ENCODE measurements at places on chromosomes 2 and 18. TPM values are rescaled to one million over a fixed set of nuclear protein-coding genes. Genes with fewer than 3 reads are reported as not detected.

DNA sequence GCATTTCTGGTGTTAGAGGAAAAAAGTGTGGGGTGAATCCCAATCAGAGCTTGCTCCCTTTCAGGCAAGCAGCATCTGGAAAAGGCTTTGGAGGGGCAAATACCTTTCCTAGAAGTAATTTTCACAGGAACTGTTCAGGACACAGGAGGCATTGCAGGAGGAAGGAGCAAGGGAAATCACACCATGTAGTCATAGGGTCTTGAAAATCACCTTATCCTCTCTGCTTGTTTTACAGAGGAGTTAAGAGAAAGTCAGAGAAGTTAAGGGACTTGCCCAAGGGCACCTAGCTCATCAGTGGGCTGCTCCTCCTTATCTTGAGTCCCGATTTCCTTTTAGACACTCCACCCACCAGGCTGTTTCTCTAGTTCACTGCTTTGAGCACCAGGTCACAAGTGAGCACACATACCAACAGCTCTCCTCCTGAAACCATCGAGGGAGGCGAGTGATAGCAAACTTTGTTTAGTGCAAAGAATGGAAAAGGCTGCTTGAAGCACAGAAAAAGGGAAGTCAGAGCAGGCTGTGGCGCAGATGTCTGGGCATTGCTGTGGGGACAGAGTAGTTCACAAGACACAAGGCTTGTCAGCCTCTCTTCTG, 89.2 kb upstream of the CXCR4 start:
- no peak overlapping the region for H3K27ac ChIP-seq
- H3K27me3 ChIP-seq, result no peaks in the 10 kb centered on the region
- no peaks in the 10 kb centered on the region for H3K4me1 ChIP-seq
- no peak for DNase-seq
- no peaks in the 10 kb centered on the region for H3K36me3 ChIP-seq

- H3K4me3 ChIP-seq, result no peak overlapping the region
- H3K36me3 ChIP-seq, result no peaks in the 10 kb centered on the region
- no peaks in the 10 kb centered on the region for H3K4me1 ChIP-seq
Observed at GRCh38 chr18:60259052-60259681, 113.4 kb downstream of the MC4R start.

DNA sequence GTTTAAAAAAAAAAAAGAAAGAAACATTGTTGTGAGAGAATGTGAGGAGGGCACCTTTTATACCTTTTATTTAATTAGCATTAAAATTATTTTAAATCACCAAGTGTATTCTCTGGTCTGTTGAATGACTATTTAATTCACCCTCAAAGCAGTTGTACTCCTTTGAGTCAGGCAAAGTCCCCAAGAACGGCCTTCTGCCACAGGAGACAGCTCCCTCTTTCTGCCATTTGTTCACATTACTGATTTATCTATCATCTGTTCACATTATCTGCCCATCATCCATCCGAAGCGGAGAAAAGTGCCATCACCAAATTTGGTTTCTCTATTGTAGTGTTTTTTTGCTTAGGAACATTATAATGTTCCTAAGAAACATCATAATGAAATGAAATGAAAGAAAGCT, 240.7 kb upstream of the DPP10 start:
- H3K4me3 ChIP-seq, result no peak overlapping the region
- H3K36me3 ChIP-seq, result no peaks in the 10 kb centered on the region
- H3K4me1 ChIP-seq, result no peaks in the 10 kb centered on the region

DNA sequence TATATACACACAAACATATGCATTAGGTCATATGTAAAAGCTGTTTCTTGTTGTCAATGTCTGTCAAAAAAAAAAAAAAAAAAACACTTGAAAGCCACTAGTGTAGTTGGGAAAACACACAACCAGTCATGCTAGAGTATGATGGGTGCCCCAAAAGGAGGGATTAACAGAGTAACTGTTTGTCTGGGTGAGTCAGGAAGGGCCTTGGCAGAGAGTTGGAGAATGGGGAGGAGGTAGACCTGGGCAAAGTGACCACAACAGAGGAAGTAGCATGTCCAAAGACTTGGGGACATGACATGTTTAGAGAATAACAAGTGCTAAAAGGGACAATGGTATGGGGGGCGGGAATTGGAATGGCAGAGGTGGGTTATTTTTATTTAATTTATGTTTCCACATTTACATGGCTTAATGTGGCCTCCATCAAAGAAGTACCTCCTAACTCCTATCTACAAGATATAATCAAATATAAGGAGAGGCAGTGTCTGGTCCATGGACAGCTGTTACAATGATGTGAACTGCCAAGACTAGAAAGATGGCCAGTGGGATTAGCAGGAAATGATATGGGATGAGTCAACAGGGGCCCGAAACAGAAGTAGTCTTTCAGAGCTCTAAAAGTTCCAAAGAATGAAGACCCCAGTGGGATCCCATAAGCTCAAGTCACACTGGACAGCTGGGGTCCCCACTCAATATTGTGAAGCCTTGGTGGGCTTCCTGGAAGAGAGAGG, 99.9 kb upstream of the ZFP36L2 start:
- no peaks in the 10 kb centered on the region for H3K27me3 ChIP-seq
- no peak overlapping the region for H3K4me3 ChIP-seq
- peaks cover 79% of the 10 kb centered on the region for H3K4me1 ChIP-seq
- H3K27ac ChIP-seq, result peak overlapping the region; percentile 84
- DNase-seq, result no peak

DNA sequence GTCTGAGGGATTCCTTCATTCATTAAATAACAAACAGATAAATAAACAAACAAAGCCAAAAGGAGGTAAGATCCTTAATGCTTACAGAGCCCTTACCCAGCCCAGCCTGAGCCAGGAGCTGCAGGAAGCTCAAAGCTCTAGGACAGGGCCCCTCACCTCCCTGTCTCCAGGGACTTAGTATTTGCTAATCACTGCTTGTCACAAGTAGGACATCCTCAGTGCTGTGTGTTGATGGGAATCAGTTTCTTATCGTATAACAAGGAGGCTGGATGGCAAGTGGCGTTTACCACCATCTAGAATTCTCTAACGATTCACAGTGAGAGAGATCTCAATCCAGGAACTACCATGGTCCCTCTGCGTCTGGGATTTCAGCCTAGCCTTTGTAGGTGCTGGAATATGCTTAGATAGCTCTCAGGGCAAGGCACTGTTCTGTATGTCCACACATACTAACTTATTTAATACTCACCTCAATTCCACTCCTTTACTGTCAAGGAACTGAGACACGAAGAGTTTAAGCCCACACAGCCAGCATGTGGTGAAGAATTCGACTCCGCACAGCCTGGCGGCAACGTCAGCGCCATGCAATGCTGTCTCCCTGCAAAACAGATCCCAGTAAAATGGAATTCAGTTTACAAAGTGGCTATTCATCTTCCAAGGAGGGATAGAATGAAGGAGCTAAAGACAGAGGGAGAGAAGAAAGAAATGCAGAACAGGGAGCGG, 164.8 kb downstream of the MYCN start:
- no peaks in the 10 kb centered on the region for H3K4me1 ChIP-seq
- no peaks in the 10 kb centered on the region for H3K27me3 ChIP-seq
- no peak overlapping the region for H3K27ac ChIP-seq
- DNase-seq, result no peak
- no peaks in the 10 kb centered on the region for H3K36me3 ChIP-seq

GRCh38 chr2:200703127-200703925, 108.4 kb upstream of the BZW1 start:
- H3K36me3 ChIP-seq, result no peaks in the 10 kb centered on the region
- H3K4me1 ChIP-seq, result no peaks in the 10 kb centered on the region
- no peak overlapping the region for H3K27ac ChIP-seq
- no peak overlapping the region for H3K4me3 ChIP-seq
- no peak for DNase-seq

DNA sequence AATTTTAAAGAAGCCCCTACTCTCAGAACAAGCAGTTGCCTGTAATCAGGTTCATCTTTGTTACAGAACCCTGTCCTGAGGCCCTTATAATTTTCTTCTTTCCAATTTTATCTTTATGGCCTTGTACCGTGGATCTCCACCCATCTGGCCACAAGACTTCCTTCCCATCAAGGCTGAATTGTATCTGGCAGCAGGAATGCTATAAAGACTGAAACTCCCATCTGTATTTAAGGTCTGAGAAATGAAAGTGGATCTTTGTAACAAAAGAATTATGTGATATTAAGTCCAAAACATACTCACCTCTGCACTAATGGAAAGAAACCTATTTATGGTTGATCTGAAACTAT, 91.8 kb downstream of the METTL8 start:
- DNase-seq, result no peak
- no peaks in the 10 kb centered on the region for H3K27me3 ChIP-seq
- H3K36me3 ChIP-seq, result no peaks in the 10 kb centered on the region
- no peak overlapping the region for H3K4me3 ChIP-seq
- H3K4me1 ChIP-seq, result peaks cover 6% of the 10 kb centered on the region

- no peak overlapping the region for H3K27ac ChIP-seq
- no peak overlapping the region for H3K4me3 ChIP-seq
- no peaks in the 10 kb centered on the region for H3K27me3 ChIP-seq
- H3K36me3 ChIP-seq, result no peaks in the 10 kb centered on the region
Observed at GRCh38 chr2:196338440-196338839, 167.1 kb upstream of the STK17B start.

- H3K27me3 ChIP-seq, result no peaks in the 10 kb centered on the region
- H3K36me3 ChIP-seq, result no peaks in the 10 kb centered on the region
- H3K27ac ChIP-seq, result no peak overlapping the region
- H3K4me3 ChIP-seq, result peak overlapping the region; percentile 39
Observed at GRCh38 chr2:40123746-40124145, 328.1 kb downstream of the SLC8A1 start.

DNA sequence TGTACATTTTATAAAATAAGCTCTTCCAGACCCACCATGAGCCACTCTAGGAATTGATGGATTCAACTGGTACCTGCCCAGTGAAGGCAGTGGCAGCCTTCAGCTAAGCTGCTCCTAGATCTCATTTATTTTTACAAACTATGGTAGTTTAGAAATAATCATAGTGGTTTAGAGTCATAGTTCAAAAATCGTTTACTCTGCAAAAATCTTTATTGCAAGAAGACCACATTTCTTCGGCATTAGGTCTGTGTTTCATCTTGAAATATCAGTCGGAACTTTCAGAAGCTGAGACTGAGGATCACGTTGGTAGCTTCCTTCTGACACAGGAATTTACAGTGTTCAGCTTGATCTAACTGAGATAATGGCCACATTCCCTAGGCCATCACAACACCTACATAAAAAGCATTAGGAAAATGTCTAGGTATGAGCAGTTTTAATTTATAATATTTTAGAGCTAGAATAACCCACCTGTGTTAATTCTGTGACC, 206.2 kb upstream of the PID1 start:
- no peaks in the 10 kb centered on the region for H3K4me1 ChIP-seq
- H3K4me3 ChIP-seq, result no peak overlapping the region
- DNase-seq, result no peak
- H3K27ac ChIP-seq, result no peak overlapping the region
- no peaks in the 10 kb centered on the region for H3K36me3 ChIP-seq

DNA sequence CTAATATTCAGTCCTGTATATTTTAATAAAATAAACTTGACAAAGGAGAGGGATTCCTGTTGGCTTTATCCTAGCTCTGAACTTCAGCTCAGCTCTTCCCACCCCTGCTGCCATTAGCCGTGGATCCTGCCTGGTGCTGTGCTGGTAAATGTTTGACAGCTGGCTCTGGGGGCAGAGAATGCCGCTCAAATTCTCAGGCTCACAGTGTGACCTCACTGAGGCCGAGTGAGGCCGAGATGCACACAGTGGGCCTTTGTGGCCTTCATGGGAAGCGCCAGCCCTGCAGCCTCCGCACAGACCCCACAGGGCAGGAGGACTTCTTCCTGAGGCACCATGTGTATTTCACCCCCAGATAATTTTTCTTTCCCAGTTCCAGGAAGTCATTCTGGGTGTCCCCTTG, 16.5 kb upstream of the FAHD2A start:
- no peak overlapping the region for H3K27ac ChIP-seq
- H3K4me3 ChIP-seq, result no peak overlapping the region
- H3K4me1 ChIP-seq, result peaks cover 14% of the 10 kb centered on the region
- DNase-seq, result no peak
- H3K27me3 ChIP-seq, result no peaks in the 10 kb centered on the region

- no peaks in the 10 kb centered on the region for H3K27me3 ChIP-seq
- no peaks in the 10 kb centered on the region for H3K36me3 ChIP-seq
- DNase-seq, result no peak
- no peaks in the 10 kb centered on the region for H3K4me1 ChIP-seq
- H3K4me3 ChIP-seq, result no peak overlapping the region
- no peak overlapping the region for H3K27ac ChIP-seq
Observed at GRCh38 chr2:83534416-83534815, 924.7 kb downstream of the SUCLG1 start.

- H3K4me3 ChIP-seq, result no peak overlapping the region
- no peaks in the 10 kb centered on the region for H3K4me1 ChIP-seq
- no peaks in the 10 kb centered on the region for H3K36me3 ChIP-seq
- no peaks in the 10 kb centered on the region for H3K27me3 ChIP-seq
- H3K27ac ChIP-seq, result no peak overlapping the region
Observed at GRCh38 chr2:188314314-188315054, 22.8 kb downstream of the GULP1 start.

- DNase-seq, result no peak
- H3K4me1 ChIP-seq, result no peaks in the 10 kb centered on the region
- H3K36me3 ChIP-seq, result no peaks in the 10 kb centered on the region
- H3K27ac ChIP-seq, result no peak overlapping the region
Observed at GRCh38 chr18:61975526-61976326, 82.9 kb upstream of the RNF152 start.

- no peak for DNase-seq
- peak overlapping the region; percentile 72 for H3K4me3 ChIP-seq
- peak overlapping the region; percentile 12 for H3K27ac ChIP-seq
- peaks cover 2% of the 10 kb centered on the region for H3K4me1 ChIP-seq
Observed at GRCh38 chr2:154697418-154698252, 860 bp upstream of the KCNJ3 start.

- DNase-seq, result no peak
- H3K4me1 ChIP-seq, result peaks cover 33% of the 10 kb centered on the region
- no peaks in the 10 kb centered on the region for H3K27me3 ChIP-seq
Observed at GRCh38 chr2:232592772-232593395, 40.5 kb upstream of the EFHD1 start.

- H3K27me3 ChIP-seq, result no peaks in the 10 kb centered on the region
- H3K36me3 ChIP-seq, result no peaks in the 10 kb centered on the region
- H3K4me3 ChIP-seq, result no peak overlapping the region
- no peak for DNase-seq
Observed at GRCh38 chr18:6842081-6842480, 112.6 kb downstream of the ARHGAP28 start.

DNA sequence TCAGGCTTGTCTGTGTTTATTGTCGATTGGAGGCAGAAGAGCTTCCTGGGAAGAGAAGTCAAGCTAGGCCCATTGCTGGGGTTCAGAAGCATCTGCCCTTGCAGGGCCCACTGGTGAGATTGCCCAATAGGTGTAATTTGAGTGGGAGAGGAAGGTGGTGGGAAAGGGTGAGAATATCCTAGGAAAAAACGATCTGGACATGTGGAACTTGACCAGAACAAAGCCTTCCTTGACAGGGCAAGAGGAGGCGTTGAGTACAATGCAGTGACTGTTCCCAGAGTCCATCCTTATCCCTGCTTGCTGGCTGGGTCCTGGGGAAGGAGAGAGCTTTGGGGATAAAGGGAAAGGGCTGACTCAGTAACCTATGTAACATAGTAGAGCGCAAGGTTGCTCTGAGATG, 27.1 kb downstream of the NABP1 start:
- no peaks in the 10 kb centered on the region for H3K27me3 ChIP-seq
- no peak for DNase-seq
- H3K36me3 ChIP-seq, result no peaks in the 10 kb centered on the region
- H3K4me3 ChIP-seq, result no peak overlapping the region
- H3K4me1 ChIP-seq, result no peaks in the 10 kb centered on the region
- H3K27ac ChIP-seq, result no peak overlapping the region

The MYO3B gene
- total RNA-seq, result not detected

The SLC40A1 gene
- 76.5 TPM for total RNA-seq

The TBC1D8 gene
- 47.4 TPM for total RNA-seq

The SERPINB10 gene
- total RNA-seq, result not detected

The ZSWIM2 gene
- not detected for total RNA-seq

The DYNAP gene
- total RNA-seq, result not detected

The GYPC gene
- 123 TPM for total RNA-seq

The ATP9B gene
- total RNA-seq, result 72.9 TPM
